ENCODE measurements at places on chromosomes 7 and 10.

GRCh38 chr10:4252701-4253100 lies 467.7 kb upstream of the KLF6 start:
- no peak for DNase-seq

DNA sequence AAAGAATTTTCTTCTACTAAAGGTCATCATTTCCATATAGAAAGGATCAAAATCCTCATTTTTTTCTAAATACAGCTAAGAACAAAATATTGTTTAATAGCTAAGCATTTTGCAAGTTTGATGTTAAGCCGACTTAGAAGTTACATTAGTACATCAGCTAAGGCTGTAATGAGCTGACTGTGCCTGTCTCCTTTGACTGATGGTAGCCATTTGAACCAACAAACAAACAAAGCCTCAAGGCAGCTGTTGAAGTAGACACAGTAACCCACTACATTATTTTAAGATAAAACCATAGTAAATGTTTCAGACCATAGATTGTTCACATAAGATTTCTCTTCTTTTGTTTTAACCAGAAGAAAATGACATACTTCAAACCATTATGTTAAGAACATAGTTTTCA lies 210.9 kb upstream of the VSTM2A start:
- DNase-seq: no peak

GRCh38 chr10:122864901-122865300 lies 14.5 kb downstream of the FAM24B start:
- DNase-seq: no peak

DNA sequence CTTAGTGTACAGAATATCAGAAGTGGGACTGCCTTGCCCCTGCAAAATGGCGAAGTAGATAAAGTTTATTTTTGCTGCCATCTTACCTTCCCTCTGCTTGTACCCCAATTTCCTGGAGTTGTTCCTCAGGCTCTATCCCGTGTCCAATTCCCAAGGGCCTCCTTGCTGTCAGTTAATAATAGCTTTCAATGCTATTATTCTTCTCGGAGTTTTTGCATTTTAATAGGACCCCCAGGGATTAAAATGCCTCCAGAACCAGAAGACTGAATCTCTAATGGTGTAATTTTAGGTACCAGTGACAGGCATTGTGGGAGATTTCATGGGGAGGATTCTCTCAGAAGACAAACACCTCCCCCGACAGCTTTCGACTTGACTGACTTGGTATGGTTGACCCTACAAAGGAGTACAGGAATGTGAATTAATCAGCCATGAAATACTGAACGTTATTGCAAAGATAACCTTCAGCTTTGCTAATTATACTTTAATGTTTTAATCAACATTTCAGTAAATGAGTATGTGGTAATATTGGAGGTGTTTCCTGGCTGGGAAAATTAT lies 75.2 kb downstream of the ZNF22 start:
- no peak for DNase-seq

- DNase-seq: no peak
These were observed 31.5 kb downstream of the CLIP2 start for GRCh38 chr7:74320645-74321221.

DNA sequence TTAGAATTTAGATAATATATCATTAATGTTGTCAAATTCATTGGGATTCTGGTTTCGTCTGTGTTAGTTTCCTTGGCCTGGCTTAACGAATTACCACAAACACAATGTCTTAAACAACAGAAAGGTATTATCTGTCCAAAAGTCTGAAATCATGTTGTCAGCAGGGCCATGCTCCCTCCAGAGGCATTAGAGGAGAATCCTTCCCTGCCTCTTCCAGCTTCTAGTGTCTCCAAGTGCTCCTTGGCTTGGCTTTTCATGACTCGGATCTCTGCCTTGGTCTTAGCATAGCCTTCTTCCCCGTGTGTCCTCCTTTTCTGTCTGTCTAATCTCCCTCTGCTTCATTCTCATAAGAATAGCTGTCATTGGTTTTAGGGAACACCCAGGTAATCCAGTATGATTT lies 482.5 kb downstream of the SEMA3D start:
- no peak for DNase-seq

DNA sequence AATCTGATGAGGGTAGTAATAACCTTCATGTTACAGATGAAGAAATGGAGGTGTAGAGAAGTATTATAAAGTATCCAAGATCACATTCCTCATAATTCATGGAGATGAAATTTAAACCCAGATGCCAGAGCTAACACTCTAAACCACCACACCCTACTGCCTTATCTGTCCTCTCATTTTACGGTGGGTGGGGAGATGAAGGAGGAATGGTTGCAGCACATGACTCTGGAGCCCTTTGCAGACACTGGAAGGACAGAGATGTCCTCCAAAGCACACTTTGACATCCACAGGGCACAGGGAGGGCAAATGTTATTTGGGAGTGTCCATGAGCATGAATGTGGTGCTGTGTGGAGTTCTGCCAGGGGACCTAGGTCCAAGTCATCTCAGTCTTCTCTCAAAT lies 1.1 kb downstream of the PLEKHS1 start:
- no peak for DNase-seq

DNA sequence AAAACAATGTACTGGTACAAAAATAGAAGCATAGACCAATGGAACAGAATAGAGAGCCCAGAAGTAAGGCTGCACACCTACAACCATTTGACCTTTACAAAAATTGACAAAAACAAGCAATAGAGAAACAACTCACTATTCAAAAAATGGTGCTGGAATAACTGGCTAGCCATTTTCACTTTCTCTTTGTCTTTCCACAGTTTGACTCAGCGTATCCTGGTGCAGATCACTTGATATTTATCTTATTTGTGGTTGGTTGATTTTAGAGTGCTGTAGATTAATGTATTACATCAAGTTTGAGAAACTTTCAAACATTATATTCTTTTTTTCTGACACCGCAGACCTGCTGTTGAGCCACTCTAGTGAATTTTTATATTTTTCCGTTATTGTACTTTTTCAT lies 381.4 kb downstream of the DGKB start:
- no peak for DNase-seq

GRCh38 chr10:37490266-37490665 lies 364.9 kb downstream of the ANKRD30A start:
- no peak for DNase-seq

DNA sequence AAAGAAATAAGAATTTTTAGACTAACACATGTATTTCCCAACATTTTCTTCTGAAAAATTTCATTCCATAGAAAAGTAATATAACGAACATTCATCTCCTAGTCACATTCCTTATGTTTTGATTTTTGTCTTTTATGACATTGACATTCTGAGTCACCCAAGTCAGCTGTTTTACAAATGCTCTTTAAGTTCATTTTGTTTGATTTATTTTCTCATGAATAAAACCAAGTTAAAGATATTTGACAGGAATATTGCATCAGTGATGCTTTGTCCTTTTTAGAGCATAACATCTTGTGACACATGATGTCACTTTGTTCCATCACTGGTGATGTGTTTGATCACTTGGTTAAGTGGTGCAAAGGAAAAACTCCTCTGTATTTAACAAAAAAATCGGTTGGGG lies 48.4 kb downstream of the HGF start:
- DNase-seq: no peak

- no peak for DNase-seq
These were observed 258.0 kb upstream of the LYZL1 start for GRCh38 chr10:29030900-29031299.

GRCh38 chr7:149459540-149460452 lies 1.1 kb downstream of the ZNF777 start:
- DNase-seq: no peak

DNA sequence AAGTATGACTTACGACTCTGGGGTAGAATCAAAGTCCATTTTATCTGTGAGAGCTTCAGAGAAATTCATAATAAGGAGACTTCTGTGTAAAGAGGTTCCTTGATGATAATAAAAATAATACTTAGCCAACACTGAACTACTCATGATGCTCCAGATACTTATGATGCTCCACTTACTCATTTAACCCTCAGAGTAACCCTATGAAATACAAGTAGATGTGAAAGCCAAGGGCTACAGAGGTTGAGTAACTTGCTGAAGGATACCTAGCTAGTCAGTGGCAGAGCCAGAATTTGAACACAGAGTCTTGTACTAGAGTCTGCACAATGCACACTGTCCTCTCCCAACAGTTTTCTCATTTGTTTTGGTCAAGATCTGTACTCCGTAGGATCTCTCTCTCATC lies 89.5 kb downstream of the HECW1 start:
- DNase-seq: no peak

GRCh38 chr7:142889816-142890215 lies 4.3 kb upstream of the TRPV6 start:
- no peak for DNase-seq

DNA sequence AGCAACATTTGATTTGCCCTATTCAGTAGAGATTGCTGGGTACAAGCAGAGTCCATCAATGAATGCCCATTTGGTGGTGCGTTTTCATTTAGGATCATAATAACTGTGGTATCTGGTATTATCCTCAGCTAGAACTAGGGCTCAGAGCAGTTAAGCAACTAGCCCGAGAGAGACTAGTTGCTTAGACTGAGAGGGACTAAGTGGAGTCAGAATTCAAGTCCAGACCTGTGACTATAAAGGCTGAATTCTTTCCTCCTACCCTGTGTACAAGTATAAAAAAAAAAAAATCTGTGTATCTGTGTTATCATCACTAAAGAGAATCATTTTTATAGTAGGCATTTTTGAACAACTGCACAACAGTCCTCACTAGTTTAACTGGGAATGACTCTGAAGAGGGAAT lies 45.3 kb upstream of the DKK1 start:
- no peak for DNase-seq

DNA sequence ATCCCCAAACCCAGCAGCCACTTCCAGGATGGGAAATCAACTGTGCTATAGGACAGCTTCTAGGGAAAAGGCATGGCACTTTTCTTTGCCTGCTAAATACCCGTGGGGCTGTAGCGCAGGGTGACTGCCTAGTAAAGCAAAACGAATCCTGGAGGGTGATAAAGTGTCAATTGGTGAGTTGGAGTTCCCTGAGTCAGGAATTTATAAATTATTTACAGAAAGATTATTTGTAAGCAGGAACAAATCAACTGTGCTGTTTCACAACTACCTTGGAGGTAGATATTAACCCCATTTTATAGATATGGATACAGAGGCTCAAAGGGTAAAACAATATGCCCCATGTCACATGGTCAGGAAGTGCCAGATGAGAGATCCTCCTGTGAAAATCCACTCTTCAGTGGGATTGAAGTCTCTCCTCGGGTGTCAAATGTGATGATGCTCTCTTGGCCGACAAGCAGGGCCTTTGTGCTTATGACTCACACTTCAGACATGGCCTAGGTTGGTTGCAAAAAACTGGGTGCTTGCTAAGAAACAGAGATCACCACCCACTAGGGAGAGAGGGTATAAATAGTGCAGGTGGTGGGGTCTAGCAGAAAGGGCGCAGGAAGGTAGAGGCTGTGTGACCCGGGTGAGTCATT lies 383.2 kb upstream of the ZMIZ1 start:
- peak; percentile 25 for DNase-seq

- DNase-seq: no peak
These were observed 68.7 kb upstream of the KLF6 start for GRCh38 chr10:3853547-3854303.

DNA sequence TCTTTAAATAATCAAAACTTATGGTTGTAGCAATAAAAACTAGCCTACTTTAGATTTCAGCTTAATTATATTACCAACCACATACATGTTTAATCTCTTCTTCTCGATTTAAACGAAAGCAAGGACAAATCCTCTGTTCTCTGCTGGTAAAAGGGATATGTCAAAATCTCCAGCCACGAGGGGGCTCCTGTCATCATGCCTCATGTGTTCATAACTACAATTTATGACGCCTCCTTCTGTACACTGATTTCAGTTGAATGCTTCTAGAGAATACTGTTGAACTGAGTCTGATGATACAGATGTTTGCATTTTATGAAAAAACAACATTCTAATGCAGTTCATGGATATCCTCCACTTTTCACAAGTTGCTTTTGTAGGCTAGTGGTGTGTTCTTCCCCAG lies 220.0 kb upstream of the DPP6 start:
- DNase-seq: no peak

DNA sequence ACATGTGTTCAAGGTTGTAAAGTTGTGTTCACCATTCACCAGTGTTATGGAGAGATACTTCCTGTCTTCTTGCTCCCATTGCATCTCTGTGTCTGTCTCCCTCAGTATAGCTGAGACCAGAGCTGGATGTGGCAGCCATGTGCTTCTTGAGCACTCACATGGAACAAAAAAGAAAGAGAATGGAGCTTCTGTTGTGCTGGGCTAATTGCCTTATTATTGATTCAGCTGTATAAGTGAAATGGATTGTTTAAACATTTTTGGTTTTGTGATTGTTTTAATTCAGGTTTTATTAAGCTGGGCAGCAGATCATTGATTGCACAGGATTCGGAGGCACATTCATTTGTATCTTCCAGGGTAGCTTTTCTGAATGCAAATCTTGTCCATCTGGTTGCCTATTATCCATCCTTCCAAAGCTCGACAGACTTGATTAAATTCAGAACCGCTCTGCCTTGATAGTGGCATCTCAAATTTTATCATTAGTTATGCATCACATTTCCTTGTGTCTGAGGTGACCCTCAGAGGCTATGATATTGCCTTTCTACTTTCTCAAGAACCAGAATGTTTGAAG lies 119.9 kb downstream of the CCNY start:
- no peak for DNase-seq

- no peak for DNase-seq
These were observed 30.7 kb downstream of the FGFR2 start for GRCh38 chr10:121567569-121567968.

All from AG09309 (cell line).